DMS153 (cell line): ENCODE measurements at places on chromosomes 6 and 20.

- no peak for DNase-seq
These were observed 96.6 kb downstream of the TMEM242 start for GRCh38 chr6:157226761-157227160.

DNA sequence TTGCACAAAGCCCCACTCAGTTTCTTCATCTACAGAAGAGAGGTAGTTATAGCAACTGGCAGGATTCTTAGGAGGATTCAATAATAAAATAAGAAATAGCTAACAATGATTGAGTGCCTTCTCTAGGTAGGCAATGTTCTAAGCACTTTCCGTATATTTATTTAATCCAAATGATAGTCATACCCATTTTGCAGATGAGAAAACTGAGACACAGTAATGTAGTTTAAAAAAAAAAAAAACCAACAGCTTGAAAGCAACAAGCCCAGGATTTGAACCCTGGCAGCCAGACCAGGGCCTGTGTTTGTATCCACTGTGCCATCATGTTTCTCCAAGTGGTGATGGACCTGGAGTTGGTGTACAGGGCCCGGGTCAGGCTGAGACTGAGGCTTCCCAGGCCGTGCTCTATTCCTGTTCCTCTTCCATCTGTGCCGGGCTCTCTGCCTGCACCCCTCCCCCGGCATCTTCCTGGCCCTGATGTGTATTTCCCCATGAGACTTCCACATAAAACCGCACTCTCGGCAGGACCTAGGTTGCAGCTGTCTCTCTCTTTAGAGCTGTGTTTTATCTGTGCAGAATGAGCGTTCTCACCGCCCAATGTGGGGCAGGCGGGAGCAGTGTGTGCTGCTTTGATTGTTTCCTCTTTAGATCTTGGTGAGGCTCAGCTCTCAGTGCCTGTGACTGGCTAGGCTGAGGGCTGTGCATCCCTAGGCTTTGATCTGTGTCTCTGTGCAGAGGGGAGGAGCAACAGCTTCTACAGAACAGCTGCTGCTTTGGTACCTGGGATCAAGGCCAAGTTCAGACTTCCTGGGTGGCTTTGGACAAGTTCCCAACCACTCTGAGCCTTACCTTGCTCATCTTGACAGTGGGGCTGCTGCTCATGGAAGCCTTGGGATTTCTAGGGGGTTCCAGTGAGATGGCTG is 49.5 kb downstream of the TOX2 start:
- DNase-seq, result peak; percentile 77

- DNase-seq, result no peak
These were observed 23.3 kb downstream of the MYCT1 start for GRCh38 chr6:152720974-152721373.

- no peak for DNase-seq
These were observed 19.6 kb downstream of the SLC22A2 start for GRCh38 chr6:160238761-160239751.

DNA sequence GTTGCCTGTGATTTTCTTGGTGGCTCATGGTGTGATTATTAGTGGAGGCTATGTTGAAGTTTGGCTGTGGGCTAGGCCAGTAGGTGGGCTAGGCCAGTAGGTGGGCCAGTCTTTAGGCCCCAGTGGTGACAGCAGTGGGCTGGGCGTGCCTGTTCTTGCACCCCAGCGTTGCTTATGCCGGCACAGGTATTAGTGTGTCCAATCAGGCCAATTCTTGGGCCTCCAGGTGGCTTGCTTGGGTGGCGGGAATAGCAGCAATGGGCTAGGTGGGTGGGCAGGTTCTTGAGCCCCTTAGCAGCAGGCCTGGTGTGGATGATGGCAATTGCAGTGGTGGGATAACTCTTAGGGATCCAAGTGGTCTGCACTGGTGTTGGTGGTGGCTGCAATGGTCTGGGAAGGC is 22.9 kb downstream of the GJA10 start:
- DNase-seq, result no peak

DNA sequence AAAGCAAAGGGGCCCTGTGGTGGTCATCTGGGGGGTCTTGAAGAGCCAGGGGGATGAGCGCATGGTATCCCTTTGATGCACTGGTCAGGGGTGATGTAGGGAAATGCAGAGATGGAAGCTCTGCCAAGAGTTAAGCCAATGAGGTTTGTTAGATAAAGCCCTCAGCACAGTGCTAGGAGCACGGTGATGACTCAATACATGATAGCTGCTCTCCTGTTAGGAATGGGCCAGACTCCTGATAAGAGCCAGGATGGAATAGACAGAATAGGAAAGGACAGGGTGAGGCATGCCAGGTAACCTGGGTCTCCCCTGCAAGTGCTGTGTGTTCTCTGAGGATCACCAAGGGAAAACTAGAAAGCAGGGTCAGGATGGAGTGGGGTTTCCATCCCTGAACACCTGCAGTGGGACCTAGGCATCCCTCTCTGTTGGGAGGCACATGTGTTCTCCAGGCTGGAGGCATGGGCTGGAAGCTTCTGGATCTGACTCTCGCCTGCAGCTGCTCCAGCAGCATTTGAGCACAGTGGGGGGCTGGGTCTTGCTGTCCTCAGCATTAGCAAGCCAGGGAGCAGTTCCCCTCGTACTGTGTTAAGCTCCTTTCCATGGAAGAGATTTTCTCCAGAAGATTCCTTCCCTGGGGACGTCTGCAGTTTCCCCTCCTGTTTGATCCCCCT is 71.8 kb upstream of the TIAM2 start:
- DNase-seq, result no peak

GRCh38 chr20:44805979-44806620 is 4.2 kb downstream of the RIMS4 start:
- DNase-seq, result no peak

DNA sequence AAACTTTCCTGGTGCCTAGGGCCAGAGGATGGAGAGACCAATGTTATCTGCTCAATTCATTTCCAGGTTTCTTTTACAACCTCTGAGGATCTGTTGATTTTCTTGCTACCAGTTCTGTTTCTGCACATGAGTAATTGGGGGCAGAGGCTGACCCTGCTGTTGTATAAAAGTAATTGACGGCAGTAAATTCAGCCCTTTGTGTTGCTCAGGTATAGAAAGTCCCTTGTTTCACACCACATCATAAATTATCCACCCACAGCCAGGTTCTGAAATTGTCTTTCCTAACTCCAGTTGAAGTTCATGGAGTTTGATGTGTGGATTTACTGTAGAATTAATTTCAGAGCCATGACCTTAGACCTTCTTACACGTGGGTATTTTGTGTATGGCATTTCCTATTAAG is 107.4 kb upstream of the GRIK2 start:
- no peak for DNase-seq

- DNase-seq, result no peak
These were observed 466 bp upstream of the PSMB1 start for GRCh38 chr6:170553534-170554012.

GRCh38 chr6:150169181-150169580 is 26.3 kb downstream of the PPP1R14C start:
- no peak for DNase-seq
